Femur (tissue), 1 donor: ENCODE measurements at places on chromosomes 6 and 20.

- no peak for DNase-seq
Observed at GRCh38 chr6:148407372-148407771, 64.7 kb downstream of the SASH1 start.

DNA sequence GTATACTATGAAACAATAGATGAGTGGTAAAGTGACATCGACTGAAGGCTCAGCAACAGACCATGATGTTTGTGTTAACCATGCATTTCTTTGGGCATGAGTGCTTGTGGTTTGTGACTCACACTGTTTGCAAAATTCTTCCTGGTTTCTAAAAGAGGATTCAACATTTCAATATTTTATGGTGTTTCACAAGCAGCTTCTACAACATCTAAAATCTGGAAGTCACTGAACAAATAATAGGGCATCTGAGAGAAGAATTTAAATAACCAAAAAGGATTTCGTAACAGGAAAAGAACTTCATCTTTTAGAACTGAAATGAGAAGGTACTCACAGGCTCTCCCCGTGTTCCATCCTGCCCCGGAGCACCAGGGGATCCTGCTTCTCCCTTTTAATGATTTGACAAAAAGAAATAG, 146.2 kb downstream of the COL21A1 start:
- DNase-seq = no peak

DNA sequence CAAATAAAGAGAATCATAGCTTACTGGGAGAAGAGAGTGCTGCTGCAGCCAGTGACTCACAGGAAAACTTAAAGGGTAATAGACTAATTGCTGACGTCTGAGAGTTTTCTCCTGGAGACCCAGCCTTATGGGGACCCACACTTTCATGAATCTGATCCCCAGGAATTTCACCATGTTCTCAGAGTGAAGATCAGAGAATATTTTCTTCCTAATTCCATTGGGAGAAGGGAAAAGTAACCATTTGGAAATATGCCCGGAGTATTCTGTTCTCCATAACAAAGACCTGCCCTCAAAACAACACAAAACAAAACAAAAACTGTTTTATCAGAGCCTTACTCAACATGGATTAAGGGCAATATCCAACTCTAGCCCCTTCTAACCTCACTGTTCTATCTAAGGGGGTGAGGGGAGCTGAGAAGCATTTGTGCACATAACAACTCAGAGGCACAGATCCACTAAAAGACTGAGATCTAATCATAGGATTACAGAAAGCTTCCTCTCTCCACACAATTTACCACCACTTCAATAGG, 168.2 kb upstream of the SSTR4 start:
- no peak for DNase-seq

- DNase-seq = no peak
Observed at GRCh38 chr6:169907419-169908115, 156.1 kb downstream of the ERMARD start.

DNA sequence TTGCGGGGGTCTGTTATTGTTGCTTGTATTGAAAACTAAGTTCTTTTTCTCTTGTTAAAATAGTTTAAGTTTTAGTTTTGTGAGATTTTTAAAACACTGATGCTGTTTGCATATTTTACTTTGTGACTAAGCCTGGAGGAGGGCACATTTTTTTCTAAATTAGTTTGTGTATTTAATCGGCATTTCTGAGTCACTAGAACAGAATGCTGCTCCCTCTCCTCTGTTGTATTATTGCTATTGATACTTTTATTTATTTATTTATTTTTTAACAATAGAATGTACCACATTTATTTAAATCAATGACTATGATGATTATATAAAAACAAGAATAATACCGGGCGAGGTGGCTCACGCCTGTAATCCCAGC, 5.1 kb upstream of the FAM50B start:
- DNase-seq = no peak
